ENCODE measurements at places on chromosomes 4 and X.
A peak's percentile ranks its signal among the peaks of the same experiment; 100 is the strongest.

GRCh38 chr4:177225605-177226004, 84.1 kb upstream of the NEIL3 start:
- H3K36me3 ChIP-seq = no peaks in the 10 kb centered on the region
- H3K4me1 ChIP-seq = no peaks in the 10 kb centered on the region
- H3K4me3 ChIP-seq = no peak overlapping the region
- no peaks in the 10 kb centered on the region for H3K27me3 ChIP-seq

GRCh38 chrX:1389181-1389992, 2.5 kb downstream of the SLC25A6 start:
- no peak overlapping the region for H3K4me3 ChIP-seq
- DNase-seq = no peak
- H3K27ac ChIP-seq = no peak overlapping the region
- H3K36me3 ChIP-seq = peaks cover 63% of the 10 kb centered on the region

DNA sequence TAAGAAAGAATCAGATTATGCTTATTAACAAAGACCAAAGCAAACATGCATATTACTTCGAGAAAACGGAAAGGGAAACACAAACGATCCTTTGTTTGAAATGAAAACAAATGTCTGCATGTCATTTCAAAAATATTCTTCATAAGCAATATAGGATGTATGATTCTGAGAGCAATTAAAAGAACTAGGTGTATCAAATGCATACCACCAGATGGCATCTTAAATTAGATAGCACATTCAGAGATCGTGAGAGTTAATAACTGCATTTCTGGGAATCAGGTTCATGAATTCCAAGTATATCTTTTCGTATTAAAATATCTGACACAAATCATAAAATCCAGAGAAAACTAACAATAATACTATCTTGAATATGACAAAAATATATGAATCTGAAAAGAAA, 159.5 kb downstream of the PPP3CA start:
- no peak overlapping the region for H3K4me3 ChIP-seq
- H3K4me1 ChIP-seq = peaks cover 33% of the 10 kb centered on the region
- no peaks in the 10 kb centered on the region for H3K27me3 ChIP-seq
- DNase-seq = peak; percentile 23

DNA sequence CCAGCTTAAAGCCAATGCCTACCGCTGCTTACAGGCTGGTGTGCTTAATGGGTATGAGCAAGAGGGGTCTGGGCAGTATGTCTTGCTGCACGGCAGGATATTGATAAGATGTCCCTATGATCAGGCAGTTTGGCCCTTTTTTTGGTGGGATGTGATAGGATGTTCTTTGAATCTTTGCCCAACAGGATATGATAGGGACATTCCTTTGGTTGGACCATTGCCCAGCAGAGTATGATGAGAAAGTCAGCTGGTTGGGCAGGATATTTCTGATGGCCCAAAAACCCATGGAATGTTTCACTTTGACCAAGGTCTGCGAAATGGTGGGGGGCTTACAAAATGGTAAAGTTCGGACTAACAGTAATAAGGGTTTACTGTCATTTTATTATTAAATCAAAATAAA, 1060.6 kb downstream of the STIM2 start:
- H3K27ac ChIP-seq = no peak overlapping the region
- H3K4me3 ChIP-seq = no peak overlapping the region
- DNase-seq = no peak
- no peaks in the 10 kb centered on the region for H3K4me1 ChIP-seq
- no peaks in the 10 kb centered on the region for H3K36me3 ChIP-seq

- H3K27me3 ChIP-seq = no peaks in the 10 kb centered on the region
- H3K36me3 ChIP-seq = no peaks in the 10 kb centered on the region
- no peak overlapping the region for H3K27ac ChIP-seq
- DNase-seq = peak; percentile 18
Measured at GRCh38 chr4:101355767-101356702, 8.7 kb upstream of the PPP3CA start.

All from B cell (primary cell).